AG09309 (cell line): ENCODE measurements at places on chromosomes 4 and X.

DNA sequence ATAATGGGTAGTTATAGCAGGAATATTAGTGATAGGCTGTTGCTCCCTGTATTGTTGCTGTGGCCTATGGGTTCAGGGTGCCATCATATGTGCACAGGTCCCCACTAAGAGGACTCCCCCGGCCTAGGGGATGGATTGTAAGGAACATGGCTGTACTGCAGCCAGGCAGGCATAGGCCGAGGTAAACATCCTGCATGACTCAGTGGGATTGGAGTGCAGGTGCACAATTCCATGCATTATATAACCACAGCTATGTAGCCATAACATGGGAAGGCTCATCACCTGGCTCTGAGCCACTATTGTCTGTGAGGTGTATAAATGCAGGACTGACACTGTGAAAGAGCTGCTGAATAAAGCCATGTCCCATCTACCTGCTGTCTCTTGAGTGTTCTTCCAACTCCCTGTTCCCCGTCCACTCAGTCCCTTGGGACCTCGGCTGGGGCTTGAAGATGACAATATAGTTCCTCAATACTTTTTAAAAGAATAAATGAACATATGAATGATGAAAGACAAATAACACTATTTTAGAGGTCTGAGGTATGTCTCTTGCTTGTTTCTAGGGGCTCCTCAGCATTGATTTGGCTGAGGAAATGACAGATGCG, 425.2 kb downstream of the IDS start:
- DNase-seq, result no peak

- DNase-seq, result no peak
Measured at GRCh38 chr4:38292529-38292928, 332.3 kb downstream of the PTTG2 start.

DNA sequence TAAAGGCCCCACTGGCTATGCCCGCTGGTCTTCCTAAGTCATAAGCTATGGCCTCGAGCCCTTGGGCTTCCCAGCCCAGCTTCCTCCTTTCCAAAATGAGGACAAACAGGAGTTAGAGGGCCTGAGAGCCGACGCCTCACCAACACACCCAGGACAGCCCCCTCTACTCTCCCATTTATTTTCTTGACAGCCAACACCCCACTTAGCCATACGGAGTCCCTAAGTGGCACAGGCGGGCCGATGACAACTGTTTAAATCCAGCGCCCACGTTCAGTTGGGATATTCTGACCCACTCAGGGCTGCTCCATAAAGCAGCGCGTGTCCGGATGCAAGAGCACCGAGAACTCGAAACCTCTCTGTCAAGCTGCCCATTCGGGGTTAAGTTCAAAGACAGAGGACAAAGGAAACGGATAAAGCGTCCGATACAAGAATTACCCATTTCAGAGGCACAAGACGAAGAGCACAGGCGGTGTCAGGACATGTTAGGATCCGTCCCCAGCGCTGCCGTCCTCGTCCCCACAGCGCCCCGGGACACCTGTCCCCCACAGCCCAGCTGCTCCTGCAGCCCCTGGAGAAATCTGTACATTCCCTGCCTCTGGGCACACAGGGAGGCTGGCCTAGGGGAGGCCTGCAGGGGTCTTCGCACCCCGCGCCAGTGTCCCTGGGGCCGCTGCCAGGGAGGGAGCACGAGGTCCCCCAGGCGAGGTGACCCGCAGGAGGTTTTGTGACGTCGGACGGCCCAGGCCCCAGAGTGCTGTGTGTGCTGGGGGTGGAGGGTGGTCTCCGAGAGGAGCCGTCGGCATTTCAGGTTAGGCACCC, 1.2 kb downstream of the PRKX start:
- DNase-seq, result no peak

DNA sequence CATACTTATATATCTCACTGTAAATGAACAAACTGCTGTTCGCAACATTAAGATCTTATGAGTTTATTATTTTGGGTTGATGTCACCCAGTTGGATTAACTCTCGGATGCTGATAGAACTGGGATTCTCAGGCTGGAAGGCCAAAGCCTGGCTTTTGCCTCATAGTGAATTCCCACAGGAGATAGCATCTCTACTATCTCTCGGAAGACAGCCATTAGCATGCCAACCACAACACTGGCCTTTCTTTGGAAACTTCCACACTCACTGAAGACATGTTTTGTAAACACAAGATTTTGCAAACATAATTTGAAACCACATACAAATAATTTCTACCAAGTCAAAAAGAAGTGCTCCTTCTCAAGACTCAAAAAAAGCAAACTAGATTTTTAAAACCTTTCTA, 4.5 kb upstream of the ATP6AP2 start:
- DNase-seq, result no peak

- no peak for DNase-seq
Measured at GRCh38 chrX:15849555-15849954, 5.1 kb downstream of the AP1S2 start.

DNA sequence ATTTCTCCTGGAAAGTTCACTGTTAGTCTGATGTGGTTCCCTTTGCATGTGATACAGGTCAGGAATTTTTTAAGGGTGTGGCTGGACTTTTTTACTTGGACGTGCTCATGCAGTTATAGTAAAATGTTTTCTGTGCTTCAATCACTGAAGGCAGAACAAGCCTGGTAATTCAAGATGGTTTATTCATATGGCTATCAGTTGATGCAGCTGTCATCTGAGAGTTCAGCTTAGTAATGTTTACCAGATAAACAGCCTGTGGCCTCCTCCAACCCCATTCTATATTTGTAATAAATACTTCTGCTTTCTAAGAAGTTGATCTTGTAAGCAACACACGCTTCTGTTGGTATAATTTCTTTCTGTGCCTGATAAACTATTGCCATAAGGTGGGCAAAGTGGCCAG, 2105.9 kb downstream of the ARAP2 start:
- DNase-seq, result no peak

- DNase-seq, result no peak
Measured at GRCh38 chr4:183540410-183541009, 35.7 kb downstream of the ING2 start.

GRCh38 chrX:37332987-37333658, 16.0 kb upstream of the PRRG1 start:
- no peak for DNase-seq

GRCh38 chrX:97564496-97564895, 680.8 kb downstream of the RPA4 start:
- DNase-seq, result no peak

DNA sequence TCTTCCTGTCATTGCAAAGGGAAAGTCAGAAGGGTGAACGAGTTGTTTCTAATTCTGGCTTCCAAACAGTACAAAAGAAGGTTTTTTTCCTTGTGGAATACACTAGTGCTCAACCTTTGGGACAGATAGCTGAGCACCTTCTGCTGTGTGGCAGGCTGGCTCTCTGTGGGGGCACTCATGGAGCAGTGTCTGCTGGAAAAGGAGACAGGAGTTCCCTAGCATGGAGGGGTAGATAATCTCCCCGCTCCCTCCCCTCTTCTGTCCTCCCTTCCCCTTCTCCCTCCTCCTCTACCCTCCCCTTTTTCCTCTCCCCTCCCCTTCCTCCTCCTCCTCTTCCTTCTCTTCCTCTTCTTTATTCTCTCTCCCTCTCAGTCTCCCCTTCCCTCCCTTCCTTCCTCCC, 62.4 kb upstream of the MTM1 start:
- no peak for DNase-seq

DNA sequence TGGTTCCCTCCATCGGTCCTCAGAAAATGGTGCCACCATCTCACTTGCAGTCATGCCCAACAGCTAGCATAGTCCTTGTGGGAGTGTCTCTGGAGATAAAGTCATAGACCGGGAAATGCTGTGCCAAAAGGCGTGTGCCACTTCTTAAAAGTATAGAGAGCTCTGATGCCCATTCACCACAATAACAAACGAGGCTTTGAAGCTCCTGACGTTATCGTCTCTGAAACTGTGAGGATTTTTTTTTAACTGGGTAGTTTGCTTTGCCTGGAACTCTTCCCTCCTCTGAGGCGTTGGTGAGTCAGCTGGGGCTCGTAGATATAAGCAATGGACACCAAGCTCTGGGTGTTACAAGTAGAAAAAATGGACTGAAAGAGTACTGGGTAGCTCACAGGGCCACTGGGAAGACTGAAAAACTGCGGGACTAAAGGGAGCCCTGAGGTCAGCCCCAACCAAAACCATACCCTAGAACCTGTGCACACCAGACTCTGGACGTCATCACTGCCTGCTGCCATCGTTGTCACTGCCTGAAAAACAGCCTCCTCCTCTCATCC, 89.4 kb upstream of the TRIM2 start:
- DNase-seq, result peak; percentile 46

- no peak for DNase-seq
Measured at GRCh38 chr4:33725861-33726260, 2518.5 kb downstream of the ARAP2 start.

DNA sequence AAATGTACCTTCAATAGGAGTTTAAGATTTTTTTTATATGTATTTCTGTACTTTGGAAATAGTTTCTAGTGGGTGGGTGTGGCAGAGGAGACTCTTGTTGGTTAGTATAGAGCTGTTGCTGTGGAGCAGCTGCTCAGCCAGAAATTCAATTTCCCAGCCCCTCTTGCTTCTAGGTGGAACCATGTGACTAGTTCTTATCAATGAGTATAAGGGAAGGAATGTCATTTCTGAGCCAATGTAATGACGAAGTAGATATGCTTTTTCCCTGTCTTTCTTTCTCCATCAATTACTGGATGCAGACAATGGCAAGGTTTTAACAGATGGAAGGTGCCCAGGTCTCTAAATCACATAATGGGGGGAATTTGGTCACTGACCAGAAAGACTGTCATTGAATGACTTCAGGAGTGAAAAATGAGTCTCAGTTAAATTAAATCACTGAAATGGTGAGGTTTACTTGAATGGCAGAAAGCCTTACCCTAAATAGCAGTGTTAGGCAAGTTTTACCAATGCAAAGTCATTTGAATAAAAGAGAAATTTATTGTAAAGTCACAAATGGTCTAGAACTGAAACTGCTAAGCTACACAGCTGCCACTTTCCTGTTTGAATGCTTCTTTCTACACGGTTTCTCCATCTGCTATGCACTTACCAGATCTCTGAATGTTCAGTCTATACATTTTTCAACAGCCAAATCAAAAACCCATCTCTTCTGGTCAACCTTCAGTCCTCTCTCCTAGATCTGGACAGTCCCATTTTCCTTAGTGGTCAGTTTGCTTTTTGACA, 795.4 kb upstream of the MAGEB2 start:
- no peak for DNase-seq

DNA sequence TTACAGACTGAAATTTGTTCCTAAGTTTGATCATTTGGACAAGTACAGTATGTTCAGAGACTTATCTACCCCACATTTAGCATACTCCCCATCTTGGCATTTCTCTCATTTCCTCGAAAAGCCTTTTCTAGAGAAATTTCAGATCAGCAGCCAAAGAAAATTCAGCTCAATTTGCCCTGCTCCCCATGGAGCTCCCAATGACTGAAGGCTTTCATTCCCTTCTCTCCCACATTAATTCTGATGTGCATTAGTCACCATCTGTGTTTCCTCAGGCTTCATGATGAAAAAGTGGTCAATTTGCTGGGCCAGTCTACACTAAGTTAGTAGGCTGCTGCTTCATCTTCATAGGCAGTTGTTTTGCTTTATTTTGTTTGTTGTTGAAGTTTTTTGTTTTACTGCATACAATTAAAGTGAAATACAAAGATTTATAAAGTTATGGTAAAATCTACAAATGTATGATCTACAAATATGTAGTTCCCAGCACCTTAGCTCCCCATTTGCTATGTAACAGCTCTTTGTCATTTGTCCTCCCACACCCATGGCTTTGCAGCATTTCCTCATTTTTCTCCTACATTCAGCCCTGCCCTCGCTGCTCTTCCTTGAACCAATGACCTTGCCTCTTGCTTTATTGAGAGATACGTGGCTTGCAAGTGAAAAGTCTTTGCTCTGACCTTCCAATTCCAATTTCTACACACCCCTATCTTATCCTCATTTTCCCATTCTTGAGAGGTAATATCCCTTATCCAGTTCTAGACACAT, 193.9 kb downstream of the ANAPC10 start:
- DNase-seq, result no peak

DNA sequence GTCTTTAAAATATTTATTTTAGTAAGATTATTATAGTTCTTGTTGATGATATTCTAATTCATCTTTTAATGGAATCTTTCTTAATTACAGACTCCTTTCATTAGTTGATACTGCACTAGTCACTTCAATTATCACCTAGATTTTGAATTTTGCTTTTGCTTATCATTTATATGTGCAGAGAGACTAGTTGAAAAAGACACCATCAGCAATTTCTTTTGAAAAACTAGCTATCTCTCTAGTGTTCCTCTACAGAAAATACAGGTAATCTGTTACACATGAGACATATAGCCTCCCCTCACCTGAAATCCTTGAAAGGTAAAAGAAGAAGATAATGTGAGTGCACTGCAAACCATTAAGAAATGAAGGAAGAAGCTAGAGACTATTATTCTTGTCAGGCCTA, 31.3 kb downstream of the GPRIN3 start:
- DNase-seq, result no peak

GRCh38 chrX:145823132-145823531, 5.5 kb downstream of the SLITRK2 start:
- DNase-seq, result no peak

GRCh38 chrX:96834137-96834536, 49.6 kb upstream of the RPA4 start:
- DNase-seq, result no peak

DNA sequence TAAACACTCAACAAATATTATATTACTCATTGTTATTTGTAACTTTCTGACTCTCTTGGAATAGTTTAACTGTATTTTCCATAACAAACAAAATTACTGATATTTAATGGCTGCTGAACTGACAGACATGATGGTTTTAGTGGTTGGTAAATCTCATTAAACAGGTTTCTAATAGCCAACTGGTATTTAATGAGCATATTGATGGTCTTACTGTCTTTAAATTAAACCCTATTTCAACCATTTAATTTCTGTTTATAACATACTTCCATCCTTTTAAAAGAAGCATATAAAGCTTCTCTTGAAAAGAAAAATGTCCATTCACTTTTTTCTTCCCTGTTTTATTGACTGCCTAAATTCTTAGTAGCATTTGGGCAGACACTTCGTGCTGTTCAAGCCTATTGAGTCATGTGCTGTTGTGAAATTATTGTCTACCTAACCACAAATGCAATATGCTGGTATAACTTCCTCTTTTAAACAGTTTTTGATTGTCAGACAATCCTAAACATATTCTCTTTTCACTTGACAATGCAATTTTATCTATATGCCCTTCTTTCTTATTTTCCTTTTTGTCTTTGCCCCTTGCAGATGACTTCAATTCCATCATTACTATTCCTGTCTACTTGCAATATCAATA, 163.9 kb upstream of the SLC7A11 start:
- peak; percentile 35 for DNase-seq

DNA sequence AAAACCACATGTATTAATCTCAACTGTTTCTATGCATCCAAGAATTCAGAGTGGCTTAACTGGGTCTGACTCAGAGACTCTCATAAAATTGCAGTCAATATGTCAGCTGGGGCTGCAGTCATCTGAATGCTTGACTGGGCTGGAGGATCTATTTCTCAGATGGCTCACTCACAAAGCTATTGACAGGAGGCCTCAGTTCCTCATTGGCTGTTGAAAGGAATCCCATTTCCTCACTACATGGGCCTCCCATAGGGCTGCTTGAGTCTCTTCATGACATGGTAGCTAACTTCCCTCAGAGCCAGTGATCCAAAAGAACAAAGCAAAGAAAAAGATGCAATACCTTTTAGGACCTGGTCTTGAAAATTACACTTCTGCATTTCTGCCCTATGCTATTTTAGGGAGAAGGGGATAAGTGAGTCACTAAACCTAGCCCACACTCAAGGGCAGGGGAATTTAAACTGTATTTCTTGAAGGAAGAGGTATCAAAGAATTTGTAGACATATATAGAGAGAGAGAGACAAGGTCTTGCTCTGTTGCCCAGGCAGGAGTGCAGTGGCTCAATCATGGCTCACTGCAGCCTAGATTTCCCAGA, 9.8 kb downstream of the SCFD2 start:
- no peak for DNase-seq
